ENCODE measurements at places on chromosomes 11 and 22.

DNA sequence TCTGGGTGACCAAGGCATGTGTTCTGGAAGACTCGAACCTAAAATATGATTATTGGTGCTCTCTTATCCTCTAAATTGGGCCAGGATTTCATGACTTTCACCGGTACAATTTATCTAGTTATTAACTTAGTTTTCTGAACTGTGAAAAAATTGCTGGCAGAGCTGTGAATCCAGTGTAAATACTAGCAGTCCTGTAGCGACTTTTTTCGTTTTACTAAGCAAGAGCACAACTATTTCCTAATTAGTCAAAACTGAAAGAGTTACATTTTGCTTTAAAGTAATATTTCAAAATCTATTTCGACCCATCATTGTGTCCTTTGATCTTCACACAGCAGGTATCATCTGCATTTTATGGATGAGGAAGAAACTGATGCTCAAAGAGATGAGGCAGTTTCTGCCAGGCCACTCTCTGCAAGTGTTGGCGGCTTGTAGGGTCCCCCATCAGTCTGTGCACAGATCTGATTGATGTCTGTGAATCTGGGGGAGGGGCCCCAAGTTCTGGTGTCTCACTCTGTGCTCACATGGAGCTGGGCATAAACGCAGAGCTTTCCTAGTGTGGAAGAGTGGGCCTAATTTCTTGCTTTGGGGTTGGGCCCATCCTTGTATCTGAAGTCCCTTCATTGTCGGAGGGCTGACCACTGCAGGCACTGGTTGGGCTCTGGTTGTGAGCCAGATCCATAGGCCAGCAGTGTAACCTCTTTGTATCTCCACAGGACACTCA lies 1.4 kb upstream of the TRMT2A start:
- no peak for DNase-seq

DNA sequence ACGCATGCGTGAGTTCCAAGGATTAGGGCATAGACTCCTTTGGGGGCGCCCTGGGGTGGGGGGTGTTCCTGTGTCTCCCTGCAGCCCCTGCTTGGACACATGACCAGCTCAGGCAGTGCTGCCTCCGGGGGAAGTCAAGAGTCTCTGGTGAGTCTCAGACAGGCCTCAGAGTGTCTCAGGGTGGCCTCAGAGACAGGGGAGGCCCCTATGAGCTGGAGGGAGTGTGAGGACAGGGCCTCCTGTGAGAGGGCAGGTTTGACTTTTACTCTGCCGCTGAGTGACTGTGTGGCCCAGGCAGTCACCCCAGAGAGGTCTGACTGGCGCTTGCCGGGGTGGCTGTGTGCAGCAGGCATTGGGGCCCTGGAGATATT lies 41.2 kb upstream of the KCNQ1OT1 start:
- DNase-seq: no peak

DNA sequence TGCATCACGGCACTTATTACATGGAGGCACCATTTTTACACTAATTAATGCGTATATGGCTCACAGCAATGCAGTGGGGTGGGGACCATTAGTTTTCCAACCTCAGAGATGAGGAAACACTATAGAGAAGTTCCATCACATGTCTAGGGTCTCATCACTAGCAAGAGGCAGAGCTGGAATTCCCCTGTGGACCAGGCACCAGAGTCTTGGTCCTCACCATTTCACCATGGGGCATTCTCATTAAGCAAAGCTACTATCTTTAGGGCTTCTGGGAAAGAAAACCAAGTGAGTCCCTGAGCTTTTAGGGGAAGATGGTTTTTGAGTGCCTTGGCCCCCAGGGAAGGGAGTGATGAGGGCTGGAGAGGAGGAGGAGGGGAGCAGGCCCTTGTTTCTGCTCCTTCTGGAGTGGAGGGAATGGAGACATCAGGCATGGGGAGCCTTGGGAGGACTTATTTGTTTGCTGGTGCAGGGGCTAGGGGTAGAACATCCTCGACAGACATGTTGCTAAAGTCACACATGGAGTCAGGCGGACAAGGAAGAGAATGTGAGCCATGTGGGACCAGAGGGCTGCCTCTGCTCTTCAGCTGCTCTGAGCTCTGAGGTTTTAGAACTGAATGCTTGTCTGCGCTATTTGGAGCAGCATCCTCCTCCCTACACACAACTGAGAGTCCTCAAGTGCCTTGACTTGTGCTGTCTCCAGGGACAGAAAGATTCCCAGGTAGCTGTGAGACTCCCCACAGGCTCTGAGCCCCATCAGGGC lies 40.3 kb upstream of the ZBED5 start:
- no peak for DNase-seq

DNA sequence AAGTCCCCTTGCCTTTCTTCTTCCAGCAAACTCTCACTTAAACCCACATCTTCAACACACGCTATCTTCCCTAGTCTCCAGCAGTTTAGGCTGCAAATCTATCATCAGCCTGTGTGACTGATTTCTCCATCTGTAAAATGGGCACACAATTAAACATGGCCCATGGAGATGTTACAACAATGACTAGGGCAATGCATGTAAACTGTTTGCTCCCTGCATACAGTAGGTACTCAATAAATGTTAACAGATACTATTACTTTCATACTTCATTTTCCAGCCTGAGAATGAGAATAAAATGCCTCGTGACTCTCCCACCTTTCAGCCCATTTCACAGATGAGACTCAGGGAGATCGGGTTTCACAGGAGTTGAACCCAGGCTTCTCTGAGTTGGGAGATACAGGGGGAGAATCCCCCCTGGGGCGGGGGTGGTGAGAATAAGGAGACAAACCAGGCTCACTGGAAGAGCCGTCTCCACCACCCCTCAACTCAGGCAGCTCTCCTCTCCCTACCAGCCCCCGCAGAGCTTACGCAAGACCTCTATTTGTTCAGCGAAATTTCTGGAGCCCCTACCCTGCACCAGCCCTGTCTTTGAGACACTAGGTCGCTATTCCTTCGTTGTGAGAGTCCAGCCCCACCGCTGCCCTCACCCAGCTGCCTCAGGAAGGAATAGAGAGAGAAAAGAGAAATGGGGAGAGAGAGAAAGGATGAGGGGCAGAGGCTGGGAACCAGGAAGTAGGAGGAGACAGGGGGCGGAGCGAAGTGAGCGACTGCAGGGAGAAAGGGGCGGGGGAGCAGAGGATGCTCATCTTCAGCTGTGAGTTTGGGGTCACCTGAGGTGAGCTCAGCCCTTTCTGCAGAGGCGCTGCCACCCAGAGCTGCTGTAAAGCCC lies 42.1 kb upstream of the KLHL35 start:
- peak; percentile 52 for DNase-seq

- DNase-seq: no peak
Measured at GRCh38 chr11:67165623-67166022, 46.6 kb downstream of the KDM2A start.

DNA sequence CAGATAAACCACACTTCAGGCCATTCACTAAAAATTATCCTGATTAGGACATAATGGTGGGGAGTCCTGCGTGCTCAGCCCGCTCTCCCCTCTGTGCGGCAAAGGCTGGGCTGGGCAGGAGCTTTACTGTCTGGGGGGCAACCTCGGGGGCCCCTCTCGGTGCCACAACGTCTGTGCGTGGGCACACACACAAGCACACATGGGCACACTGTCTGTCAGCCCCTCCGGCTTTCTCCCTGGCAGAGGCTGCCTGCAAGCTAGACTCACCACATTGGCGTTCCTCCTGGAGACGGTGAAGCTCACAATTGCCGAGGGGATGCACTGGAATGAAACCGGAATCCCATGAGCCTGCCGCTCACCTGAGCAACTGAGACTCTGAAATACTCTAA lies 5.2 kb downstream of the MLC1 start:
- no peak for DNase-seq

GRCh38 chr11:118012083-118012669 lies 26.0 kb downstream of the IL10RA start:
- DNase-seq: no peak

- peak; percentile 49 for DNase-seq
Measured at GRCh38 chr11:35040221-35040942, 98.6 kb upstream of the CD44 start.

- no peak for DNase-seq
Measured at GRCh38 chr11:12587333-12587991, 86.8 kb upstream of the TEAD1 start.

DNA sequence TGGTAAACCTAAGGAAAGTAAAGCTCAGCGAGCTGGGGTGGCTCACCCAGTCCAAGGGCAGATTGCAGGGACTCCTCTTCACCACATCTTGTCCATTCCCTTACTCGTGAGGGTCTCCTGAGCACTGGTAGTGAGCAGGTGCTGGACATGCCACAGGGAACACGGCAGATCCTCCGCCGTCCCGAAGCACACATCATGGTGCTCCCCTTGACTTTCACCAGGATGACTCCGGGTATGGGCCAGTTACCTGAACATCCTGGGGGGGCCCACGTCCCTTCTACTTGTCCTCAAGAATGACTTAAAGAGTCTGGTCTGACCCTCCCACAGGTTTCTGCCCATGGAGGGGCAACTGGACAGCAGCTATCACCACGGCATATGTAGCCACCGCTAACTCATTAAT lies 8.0 kb upstream of the SF1 start:
- DNase-seq: no peak

GRCh38 chr11:117604336-117604995 lies 192.6 kb downstream of the DSCAML1 start:
- DNase-seq: no peak

DNA sequence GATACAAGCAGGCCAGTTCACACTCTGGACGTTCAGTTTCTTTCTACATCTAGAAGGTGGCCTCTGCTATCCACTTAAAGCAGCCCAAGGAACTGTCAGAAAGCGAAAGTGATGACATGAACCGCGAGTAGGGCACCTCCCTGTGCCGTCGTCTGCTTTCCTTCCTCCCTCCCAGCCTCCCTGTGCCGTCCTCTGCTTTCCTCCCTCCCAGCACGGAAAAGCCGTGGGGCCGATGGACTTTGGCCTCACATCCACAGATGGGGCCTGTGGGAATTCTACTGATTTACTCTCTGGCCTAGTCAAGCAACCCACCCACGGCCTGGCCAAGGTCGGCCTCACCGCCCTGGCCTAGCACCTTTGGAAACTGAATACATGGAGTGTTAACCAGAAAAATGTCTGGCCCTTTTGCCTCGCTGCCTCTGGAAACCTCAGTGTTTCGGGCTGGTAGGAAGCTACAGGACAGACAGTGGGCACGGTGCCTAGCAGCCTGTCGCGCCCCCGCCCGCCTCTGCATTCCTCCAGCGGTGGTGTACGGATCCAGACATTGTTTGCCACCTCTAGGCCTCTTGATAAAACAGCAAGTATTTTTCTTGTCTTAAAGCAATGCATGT lies 14.2 kb downstream of the PEX26 start:
- DNase-seq: peak; percentile 17

- no peak for DNase-seq
Measured at GRCh38 chr11:47185305-47186075, 744 bp downstream of the PACSIN3 start.

DNA sequence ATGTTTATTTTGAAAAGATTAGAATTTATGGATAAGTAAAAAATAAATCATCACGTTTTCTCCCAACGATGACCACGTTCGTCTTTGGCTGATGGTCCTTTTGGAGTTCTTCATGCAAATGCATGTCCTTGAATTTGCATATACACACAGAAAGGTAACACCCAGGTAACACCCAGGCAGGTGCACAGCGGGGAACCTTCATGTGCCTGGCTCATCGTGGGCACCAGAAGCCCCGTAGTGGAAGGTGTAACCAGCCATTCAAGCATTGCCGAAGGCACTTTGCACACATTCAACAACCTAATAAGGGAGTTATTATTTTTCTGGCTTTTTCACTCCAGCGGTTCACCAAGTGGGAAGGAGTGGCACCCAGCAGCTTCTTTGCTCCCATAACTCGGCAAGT lies 404.6 kb downstream of the TBC1D22A start:
- DNase-seq: no peak

DNA sequence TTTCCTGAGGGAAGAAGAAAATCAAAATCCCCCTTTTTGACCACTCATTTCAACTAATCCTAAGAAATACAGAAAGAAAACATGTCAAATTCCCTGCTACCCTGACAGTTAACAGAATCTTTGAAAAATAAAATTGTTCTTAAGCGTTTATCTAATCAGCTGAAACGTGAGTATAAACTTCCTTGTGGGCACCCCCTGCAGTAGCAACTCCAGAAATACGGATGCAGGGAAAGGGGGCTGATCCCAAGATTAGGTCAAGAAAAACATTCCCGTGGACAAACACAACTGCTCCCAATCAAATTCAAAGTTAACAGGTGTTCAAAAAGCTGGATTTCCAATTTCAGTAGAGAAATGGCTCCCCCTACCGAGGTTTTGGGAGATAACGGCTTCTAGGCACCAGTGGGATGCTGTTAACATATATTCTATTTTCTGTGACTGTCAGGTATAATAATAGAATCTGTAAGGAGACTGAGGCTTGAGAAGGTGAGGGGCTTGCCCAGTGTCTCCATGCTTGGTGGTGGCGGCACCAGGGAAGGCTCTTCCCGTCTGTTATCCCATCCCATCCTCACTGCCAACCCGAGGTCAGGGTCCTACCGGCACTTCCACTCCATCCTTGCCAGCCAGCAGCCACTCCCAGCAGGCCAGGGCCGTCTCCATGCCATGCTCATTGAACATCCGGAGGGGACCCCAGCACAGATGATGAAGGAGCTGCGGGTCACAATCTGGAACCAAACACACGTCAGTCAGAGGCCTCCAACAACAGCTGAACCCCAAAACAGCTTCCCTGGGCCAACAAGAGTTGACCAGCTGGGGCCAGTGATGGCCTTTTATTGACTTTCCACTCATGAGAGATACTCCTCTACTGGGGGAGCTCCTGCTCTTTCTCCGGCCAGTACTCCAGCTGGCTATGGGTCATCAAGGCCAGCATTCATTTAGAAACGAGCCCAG lies 32.0 kb upstream of the SERPIND1 start:
- peak; percentile 25 for DNase-seq

DNA sequence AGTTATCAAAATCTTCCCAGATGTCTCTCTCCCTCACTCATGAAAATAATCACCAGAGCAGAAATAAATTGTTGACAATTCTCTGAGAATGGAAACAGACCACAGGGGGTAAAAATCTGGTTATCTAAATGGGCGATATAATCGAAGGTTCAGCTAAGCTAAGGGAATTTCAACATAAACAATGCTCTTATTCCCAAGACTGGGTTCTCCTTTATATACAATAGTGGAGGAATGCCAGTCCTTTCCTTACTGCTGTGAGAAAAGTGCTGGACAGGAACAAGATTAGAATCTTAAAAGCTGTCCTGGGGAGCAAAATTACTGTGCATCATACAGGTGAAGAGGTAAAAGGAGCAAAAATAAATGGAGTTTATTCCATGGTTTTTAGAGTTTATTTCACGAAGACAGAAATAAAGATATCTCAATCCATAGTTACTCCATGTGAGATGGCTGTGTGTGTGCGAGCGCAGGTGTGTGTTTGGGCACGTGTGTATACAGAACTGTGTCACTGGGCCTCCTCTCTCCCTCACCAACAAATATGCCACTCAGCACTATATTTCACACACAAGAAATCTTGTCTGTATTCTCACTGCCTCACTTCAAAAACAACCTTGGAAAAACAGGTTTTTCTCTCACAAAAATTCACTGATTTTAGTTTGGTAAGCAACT lies 385.6 kb downstream of the DCDC1 start:
- DNase-seq: no peak

DNA sequence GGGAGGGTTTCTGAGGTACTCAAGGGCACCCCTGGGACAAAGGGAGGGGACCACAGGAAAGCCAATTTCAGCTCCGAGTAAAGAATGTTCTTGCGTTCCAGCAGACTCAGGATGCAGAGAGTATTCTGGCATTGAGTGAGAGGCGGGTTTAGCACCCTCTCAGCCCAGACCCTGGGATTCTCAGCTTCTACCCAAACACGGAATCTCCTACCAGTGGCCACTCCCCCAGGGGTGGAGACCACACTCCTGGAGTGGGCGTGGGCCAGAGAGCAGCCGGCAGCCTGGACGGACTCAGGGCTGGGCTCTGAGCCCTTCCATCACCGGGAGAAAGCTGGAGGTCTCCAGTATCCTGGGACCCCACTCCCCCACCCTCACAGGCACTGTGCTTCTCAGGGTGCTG lies 26.1 kb upstream of the TTLL12 start:
- no peak for DNase-seq

GRCh38 chr11:129996113-129996870 lies 6.3 kb downstream of the PRDM10 start:
- no peak for DNase-seq
